Right lobe of liver (tissue), 6 donors: ENCODE measurements at places on chromosomes 2 and 18.

DNA sequence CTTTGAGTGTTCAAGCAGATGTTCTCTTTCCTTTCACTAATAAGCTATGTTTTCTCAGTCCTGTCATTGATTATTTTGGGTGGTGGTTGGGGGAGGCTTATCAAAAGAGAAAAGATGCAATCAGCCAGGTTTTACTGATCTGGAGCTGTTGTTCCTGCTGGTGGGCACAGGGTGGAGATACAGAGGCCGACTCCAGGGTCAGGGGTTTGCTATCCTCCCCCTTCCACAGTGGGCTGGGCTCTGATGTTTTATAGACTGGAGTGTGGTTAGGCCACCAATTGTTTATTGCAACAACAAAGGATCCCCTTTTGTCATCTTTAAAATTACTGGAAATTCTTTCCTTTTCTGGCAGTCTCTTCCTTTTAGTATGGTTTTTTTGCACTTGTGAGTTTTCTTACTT lies 120.5 kb downstream of the TANC1 start:
- no peak for DNase-seq

- DNase-seq: no peak
Observed at GRCh38 chr2:219572237-219573001, at the start of gene INHA. INHA (plus strand) TSS chr2:219572310; CDS start chr2:219572375, 65 bp downstream.

DNA sequence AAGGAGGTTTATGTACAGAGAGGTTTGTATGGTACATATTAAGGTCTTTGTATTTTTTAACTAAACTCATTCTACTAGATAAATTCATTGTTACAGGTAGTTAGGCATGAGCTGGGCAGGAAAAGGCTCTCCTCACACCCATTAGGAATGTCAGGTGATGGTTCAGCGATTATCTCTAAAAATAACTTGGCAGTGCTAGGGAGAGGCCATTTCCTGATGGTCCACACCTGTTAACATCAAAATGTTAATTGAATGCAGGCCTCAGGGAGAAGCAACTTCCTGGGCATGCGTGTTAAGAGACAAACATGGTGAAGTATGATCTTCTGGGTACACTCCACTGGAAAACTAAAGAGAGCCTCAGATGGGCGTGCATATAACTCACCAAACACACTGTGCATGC lies 73.6 kb downstream of the ARL6IP6 start:
- DNase-seq: no peak

GRCh38 chr2:195652911-195653310 lies 4.1 kb upstream of the SLC39A10 start:
- DNase-seq: no peak

DNA sequence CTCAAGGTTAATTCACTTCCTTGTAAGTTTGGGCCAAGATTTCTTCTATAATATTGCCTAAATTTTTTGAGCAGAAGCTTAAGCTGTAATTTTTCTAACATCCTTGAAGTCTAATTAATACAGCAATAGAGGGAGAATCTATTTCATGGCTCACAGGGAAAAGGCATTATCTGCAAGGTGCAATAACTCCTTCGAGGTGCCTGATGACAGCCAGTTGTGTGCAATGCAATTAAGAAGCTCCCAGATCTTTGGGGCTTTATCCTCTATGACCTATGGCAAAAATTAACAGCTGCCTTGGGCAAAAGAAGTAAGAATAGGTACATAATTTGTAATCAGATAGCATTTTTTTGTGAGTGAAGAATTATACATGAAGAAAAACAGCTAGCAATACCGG lies 554.6 kb upstream of the SALL3 start:
- no peak for DNase-seq
